Caco-2 (cell line): ENCODE measurements at places on chromosomes 6 and 20.

- no peak overlapping the region for H3K4me3 ChIP-seq
- no peak for DNase-seq
- no peaks in the 10 kb centered on the region for H3K27me3 ChIP-seq
- no peaks in the 10 kb centered on the region; the same call in 1 of the 2 replicates for H3K36me3 ChIP-seq
- no peak overlapping the region for H3K27ac ChIP-seq
These were observed 115.1 kb downstream of the JAG1 start for GRCh38 chr20:10558635-10559187.

- DNase-seq: peak; percentile 37
- peaks cover 9% of the 10 kb centered on the region; the same call in 1 of the 2 replicates for H3K4me1 ChIP-seq
- H3K36me3 ChIP-seq: no peaks in the 10 kb centered on the region
- no peak overlapping the region for H3K27ac ChIP-seq
- H3K4me3 ChIP-seq: no peak overlapping the region
- H3K27me3 ChIP-seq: no peaks in the 10 kb centered on the region
These were observed 22.1 kb downstream of the L3MBTL1 start for GRCh38 chr20:43529457-43530153.

DNA sequence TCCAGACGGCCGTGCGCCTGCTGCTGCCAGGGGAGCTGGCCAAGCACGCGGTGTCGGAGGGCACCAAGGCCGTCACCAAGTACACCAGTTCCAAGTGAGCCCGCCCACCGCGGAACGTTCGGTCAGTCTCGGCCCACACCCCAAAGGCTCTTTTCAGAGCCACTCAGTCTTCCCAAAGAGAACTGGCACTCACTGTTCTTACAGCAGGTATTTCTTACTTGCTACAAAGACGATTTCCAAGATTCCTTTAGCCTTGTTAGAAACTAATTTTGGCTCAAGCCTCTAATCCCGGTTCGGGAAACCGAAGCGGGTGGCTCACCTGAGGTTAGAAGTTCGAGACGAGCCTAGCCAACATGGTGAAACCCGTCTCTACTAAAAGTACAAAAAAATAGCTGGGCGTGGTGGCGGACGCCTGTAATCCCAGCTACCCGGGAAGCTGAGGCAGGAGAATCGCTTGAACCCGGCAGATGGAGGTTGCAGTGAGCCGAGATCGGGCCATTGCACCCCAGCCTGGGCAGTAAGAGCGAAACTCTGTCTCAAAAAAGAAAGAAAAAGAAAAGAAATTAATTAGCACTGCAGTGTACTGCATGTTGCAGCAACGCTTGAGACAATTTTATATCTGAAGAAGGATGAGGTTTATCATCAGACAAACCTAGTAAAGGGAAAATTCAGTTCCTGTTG lies 73.1 kb downstream of the OR2B2 start:
- no peaks in the 10 kb centered on the region; the same call in 1 of the 2 replicates for H3K36me3 ChIP-seq
- H3K27ac ChIP-seq: no peak overlapping the region
- H3K4me1 ChIP-seq: peaks cover 14% of the 10 kb centered on the region; the same call in 1 of the 2 replicates
- H3K27me3 ChIP-seq: no peaks in the 10 kb centered on the region
- peak overlapping the region; percentile 67 for H3K4me3 ChIP-seq
- no peak for DNase-seq

DNA sequence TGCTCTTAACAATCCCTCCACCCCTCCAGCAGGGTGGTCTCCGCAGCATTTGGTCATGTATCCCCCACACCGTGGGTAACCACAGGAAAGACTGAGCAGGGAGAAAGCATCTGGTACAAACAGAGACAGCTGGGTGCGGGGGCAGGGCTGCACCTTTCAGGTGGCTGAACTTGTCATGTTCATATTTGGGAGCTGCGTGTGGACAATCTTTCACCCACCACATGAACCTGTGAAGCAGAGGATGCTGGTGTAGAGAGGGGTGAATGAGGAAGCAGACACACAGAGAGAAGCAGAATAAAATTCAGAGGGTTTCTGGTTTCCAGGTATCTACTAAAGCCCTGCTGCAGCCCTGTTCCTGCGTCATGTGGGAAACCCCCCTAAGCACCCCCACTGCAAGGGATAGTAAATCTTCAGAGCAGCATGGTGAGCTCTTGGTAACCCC lies 8.9 kb downstream of the GFOD1 start:
- DNase-seq: no peak
- no peak overlapping the region for H3K4me3 ChIP-seq

GRCh38 chr20:10863337-10864060 lies 189.7 kb upstream of the JAG1 start:
- H3K27me3 ChIP-seq: no peaks in the 10 kb centered on the region
- no peak overlapping the region for H3K4me3 ChIP-seq
- peaks cover 28% of the 10 kb centered on the region for H3K4me1 ChIP-seq
- H3K36me3 ChIP-seq: no peaks in the 10 kb centered on the region

- no peaks in the 10 kb centered on the region for H3K36me3 ChIP-seq
- H3K27me3 ChIP-seq: no peaks in the 10 kb centered on the region
These were observed 365.3 kb upstream of the SULF2 start for GRCh38 chr20:48150568-48150967.

DNA sequence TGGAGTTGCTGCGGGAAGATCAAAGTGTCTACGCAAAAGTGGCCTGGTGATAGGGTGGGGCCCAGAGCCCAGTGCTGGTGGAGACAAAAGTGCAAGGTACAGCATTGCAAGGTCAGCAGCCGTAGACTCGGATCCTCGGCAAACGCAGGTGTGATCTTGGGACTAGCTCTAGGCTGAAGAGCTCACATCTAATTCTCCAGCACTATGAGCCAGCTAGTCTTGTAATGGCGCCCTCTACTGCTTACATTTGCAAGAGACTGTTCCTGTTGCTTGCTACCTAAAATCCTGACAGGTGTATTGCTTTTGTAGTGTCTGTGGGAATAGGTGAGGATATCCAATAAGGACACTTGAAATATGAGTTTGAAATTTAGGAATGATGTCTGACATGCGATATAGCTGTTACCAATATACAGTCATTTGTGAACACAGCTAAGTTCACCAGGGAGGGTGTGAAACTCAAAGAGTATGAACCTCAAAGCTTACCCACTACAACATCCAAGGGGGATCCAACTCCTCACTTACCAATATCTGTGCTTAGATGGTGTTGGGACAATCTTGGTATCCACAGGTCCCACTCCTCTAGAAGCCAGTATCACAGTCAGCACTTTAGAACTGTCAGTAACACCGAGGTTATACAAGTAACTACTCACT lies 58.4 kb downstream of the PDE7B start:
- H3K4me1 ChIP-seq: no peaks in the 10 kb centered on the region
- H3K4me3 ChIP-seq: no peak overlapping the region
- H3K27ac ChIP-seq: no peak overlapping the region
- H3K36me3 ChIP-seq: no peaks in the 10 kb centered on the region

- no peaks in the 10 kb centered on the region for H3K27me3 ChIP-seq
- H3K4me1 ChIP-seq: no peaks in the 10 kb centered on the region
- H3K36me3 ChIP-seq: no peaks in the 10 kb centered on the region
- DNase-seq: no peak
- no peak overlapping the region for H3K27ac ChIP-seq
These were observed 343.6 kb downstream of the FRK start for GRCh38 chr6:115717062-115717461.

- H3K4me1 ChIP-seq: no peaks in the 10 kb centered on the region
- H3K27me3 ChIP-seq: no peaks in the 10 kb centered on the region
- H3K27ac ChIP-seq: no peak overlapping the region
- no peaks in the 10 kb centered on the region for H3K36me3 ChIP-seq
- H3K4me3 ChIP-seq: no peak overlapping the region
- no peak for DNase-seq
These were observed 36.1 kb downstream of the GFOD1 start for GRCh38 chr6:13451181-13451895.

DNA sequence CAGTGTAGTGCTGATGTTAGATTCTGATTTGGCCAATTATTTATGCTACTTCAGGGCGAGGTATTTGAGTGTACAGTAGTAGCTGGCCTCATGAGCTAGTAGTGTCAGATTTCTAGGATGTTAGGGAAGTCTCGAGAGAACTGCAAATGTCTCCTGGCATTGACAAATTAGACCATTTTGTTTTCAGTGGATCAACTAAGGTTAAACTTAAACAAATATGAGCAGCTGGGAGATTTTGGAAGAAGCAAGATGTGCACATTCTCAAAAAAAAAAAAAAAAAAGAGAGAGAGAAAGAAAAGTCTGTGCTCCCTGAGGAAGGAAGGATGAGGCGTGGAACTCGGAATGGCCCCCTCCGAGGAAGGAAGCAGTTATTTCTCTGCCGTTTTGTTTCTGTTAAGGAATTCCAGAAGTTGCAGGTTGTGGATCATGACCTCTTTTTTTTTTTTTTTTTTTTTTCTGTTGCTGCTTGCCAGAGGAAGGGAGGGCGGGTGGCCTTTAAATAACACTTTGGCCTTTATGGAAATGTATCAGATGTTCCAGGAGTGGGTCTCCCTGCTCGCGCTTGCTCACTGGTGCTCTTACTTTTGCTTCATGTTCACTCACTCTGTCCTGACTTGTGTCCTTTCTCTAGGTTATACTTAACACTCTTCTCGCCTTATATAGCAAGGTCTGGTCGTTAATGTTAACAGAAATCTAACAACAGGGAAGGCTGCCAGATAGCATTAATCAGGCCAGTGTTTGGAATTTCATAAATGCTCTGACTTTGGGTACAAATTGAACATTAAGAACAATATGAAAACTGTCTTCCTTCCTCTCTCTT lies 124.4 kb downstream of the TCP11 start:
- peaks cover 2% of the 10 kb centered on the region for H3K36me3 ChIP-seq
- peaks cover 71% of the 10 kb centered on the region for H3K4me1 ChIP-seq
- no peak for DNase-seq
- H3K27ac ChIP-seq: peak overlapping the region; percentile 85
- H3K4me3 ChIP-seq: no peak overlapping the region

- no peak overlapping the region for H3K27ac ChIP-seq
- H3K27me3 ChIP-seq: no peaks in the 10 kb centered on the region
- no peak overlapping the region for H3K4me3 ChIP-seq
- no peak for DNase-seq
- H3K36me3 ChIP-seq: no peaks in the 10 kb centered on the region; the same call in 1 of the 2 replicates
These were observed 119.6 kb downstream of the TMEM242 start for GRCh38 chr6:157203764-157204163.

DNA sequence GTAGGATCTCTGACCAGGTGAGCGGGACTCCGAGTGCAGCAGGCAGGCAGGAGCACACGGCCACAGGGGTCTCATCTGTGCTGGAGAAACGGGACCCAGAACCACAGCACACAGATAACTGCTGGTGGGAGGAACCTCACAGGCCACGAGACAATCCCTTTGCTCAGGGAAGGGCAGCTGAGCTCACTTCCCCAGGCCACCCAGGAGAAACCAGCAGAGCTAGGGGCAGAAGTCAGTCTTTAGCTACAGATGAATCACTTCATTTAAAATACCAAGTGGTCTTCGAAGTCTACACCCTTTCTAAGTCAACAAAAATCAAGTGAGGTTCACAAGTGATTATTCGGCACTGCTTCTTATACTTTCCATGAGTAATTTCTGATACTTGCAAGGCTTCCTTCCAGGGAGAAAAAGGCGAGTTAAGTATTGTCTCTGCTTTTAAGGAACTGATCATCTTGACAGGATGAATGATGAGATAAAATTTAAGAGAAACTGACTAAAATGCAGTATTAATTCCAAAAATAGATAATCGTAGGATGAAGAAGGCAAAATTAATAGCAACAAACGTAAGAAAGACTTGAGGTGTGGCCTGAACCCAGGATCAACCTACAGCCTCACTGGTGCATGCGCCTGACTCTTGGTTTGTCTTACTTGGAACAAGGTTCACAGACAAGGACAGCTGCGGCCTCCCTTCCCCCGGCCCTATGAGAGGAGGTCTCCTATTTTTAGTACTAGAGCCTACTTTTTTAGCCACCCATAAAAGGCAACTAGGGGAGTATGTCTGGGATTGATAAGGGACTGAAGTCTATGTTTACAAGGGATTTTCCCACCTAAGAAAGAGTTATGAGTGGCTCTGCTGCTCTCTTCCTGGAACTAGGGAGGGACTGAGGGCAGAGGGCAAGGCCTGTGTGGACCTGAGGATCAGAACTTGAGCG lies 233.6 kb downstream of the TTLL2 start:
- no peaks in the 10 kb centered on the region for H3K27me3 ChIP-seq
- peak; percentile 54 for DNase-seq
- peak overlapping the region; percentile 89 for H3K27ac ChIP-seq
- H3K4me3 ChIP-seq: no peak overlapping the region
- H3K4me1 ChIP-seq: peaks cover 21% of the 10 kb centered on the region
- no peaks in the 10 kb centered on the region for H3K36me3 ChIP-seq

DNA sequence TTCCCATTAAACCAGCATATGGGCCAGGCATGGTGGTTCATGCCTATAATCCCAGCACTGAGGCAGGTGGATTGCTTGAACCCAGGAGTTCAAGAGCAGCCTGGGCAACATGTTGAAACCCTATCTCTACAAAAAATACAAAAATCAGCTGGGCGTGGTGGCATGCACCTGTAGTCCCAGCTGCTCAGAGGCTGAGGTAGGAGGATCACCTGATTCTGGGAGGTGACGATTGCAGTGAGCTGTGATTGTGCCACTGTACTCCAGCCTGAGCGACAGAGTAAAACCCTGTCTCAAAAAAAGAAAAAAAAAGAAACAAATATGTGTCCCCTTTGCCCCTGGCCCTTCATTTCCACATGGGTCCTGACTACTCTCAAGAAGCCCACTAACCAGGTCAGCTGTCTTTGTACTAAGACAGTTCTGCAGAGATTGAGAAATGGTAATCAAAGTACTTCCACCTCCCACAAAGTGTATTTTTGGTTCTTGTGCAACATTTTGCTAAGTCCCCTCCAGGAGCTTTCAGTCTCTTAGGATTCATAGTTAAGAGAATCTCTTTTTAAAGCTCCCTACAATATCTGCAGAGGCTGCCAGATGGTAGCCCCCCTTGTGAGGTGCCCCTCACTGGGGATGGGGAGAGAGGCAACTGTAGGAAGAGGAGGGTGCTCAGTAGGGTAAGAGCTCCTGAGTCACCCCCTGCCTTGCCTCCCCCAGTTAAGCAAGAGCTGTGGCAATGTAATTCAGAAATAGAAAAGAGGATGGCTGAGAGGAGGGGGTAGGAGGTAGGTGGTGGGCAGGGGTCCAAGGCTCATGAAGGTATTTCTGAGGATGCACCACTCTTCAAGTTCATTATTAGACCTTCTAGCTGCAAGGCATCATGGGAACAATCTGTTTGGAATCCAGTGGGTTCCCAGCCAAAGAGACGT lies 16.5 kb upstream of the WFDC2 start:
- 0 out of 2 replicates have a peak, but pooled peaks cover 5% of the 10 kb centered on the region for H3K4me1 ChIP-seq
- no peak for DNase-seq
- H3K4me3 ChIP-seq: no peak overlapping the region
- H3K27ac ChIP-seq: no peak overlapping the region
- no peaks in the 10 kb centered on the region for H3K27me3 ChIP-seq

DNA sequence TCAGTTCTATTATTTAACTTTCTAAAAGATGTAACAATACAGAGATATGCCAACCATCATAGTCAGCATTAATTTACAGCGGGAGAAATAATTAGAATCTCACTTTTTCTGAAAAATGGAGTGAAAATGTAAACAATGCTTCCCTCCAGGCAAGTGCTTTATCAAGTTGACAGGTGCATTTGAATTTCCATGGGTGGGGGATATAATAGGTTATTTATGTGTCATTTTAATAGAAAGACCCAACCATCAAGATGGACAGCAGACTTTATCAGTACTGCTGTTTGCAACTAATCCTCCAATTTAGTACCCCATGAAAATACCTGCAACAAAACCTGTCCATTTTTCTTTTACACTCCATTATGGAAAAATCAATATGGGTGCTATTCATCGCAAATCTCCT lies 780.1 kb downstream of the TFAP2A start:
- no peaks in the 10 kb centered on the region for H3K27me3 ChIP-seq
- no peak for DNase-seq
- no peaks in the 10 kb centered on the region for H3K36me3 ChIP-seq
- no peaks in the 10 kb centered on the region for H3K4me1 ChIP-seq
- H3K4me3 ChIP-seq: no peak overlapping the region
